Erythroblast (primary cell): ENCODE measurements at places on chromosomes 4 and X.

DNA sequence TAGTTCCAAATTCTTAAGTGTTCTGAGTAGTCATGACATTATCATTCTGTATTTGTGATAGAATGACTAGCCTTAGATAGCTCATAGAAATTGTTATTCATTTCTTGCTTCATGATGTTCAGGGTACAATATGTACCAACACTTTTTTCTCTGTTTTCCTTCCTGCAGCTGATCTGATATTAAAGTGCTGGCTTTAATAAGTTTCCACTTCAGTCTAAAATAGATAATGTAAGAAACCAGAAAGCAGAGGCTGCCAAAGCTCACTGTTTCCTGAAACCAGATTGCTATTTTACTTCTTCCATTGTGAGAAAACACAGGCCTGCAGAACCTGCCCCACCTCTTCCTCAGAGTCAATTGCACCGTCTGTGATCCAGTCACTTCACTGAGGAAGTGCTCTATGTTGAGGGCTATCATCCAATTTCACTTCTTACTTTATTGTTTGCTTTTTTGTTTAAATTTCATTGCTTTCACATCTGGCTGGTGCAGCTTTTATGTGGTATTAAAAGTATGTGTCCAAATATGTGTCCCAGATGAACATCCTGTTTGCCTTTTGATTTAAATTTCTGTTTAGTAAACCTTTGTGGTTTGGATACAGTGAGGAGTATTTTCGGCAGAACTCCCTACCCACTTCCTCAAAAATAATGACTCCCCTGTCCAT is 652.1 kb downstream of the ANKRD50 start:
- DNase-seq = no peak

DNA sequence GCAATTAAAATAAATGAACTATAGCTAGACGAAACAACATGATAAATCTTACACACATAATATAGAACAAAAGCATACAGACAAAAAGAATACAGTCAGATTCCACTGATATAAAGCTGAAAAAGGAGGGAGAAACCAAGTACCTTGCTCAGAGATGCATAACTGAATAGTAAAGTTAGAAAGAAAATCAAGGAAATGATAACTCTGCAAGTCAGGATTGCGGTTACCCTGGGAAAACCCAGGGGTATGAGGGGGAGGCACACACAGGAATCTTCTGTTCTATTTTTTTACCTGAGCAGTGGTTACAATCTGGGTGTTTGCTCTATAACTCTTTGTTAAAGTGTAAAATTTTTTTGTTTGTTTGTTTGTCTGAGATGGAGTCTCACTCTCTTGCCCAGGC is 209.1 kb downstream of the CBR4 start:
- DNase-seq = no peak

- no peak for DNase-seq
These were observed 20.0 kb downstream of the PHOX2B start for GRCh38 chr4:41728573-41728913.

GRCh38 chr4:54842226-54842625 is 184.5 kb downstream of the KIT start:
- DNase-seq = no peak

DNA sequence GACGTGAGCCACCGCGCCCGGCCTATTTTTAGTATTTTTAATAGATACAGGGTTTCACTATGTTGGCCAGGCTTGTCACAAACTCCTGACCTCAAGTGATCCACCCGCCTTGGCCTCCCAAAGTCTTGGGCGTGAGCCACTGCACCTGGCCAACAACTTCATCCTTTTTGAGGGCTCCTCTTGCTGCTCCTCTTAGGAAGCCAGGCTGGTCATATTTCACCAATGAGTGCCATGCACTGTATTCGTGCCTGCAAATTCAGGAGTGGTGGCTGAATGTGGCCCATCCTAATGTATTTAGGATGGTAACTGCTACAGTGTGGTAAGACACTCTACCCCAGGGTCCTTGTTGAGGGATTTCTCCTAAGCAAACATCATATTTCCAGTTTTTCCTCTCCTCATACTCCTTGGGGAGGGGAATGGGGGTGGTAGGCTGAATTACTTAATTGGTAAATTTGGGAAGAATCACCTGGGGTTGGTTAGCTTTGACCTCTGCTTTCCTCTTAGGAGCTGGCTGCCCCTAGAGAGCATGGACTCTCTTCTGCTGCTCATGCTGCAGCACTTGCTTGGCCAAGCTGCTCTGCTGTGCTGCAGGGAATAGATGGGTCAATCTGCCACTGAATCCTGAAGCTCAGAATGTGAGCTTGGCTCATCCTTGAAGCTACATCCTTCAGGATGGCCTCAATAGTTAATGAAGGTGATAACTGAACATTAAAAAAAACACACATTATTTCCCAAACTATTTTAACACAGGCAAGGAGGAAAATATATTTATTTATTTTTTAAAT is 167.4 kb downstream of the HS3ST1 start:
- DNase-seq = no peak

DNA sequence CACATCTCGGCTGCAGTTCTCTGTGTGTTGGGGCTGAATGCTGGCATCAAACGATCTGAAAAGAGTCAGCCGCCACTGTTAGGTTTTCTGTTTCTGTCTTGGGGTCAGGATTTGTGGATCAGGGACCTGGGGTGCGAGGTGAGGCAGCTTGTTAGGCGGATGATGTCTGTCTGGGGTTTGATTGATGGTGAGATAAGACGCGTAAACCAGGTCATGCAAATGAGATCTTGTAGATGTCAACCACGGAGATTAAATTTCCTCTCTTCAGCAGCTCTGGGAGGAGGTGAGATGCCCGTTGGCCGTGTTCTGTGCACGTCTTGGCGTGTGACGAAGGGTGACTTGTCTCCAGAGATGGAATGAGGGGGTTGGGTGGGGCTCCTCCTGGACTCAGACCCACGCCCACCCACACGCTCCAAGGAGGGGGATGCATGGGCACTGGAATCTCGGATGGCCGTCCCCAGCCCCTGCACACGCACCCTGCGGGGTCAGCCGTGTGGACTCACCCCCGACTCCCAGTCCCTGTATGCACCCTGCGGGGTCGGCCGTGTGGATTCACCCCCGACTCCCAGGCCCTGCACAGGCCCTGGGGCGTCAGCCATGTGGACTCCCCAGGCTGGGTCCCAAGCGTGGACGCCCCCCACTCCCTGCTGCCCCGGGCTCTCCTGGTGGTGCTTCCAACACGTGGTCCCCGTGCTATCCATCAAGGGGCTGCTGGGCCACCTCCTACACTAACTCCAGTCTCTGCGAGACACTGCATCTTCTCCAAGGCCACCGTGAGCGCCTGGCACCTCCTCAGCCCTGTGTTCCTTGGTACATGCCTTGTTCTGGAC is 16.0 kb upstream of the UVSSA start:
- no peak for DNase-seq

GRCh38 chr4:48116582-48116981 is 17.5 kb downstream of the TXK start:
- DNase-seq = no peak

DNA sequence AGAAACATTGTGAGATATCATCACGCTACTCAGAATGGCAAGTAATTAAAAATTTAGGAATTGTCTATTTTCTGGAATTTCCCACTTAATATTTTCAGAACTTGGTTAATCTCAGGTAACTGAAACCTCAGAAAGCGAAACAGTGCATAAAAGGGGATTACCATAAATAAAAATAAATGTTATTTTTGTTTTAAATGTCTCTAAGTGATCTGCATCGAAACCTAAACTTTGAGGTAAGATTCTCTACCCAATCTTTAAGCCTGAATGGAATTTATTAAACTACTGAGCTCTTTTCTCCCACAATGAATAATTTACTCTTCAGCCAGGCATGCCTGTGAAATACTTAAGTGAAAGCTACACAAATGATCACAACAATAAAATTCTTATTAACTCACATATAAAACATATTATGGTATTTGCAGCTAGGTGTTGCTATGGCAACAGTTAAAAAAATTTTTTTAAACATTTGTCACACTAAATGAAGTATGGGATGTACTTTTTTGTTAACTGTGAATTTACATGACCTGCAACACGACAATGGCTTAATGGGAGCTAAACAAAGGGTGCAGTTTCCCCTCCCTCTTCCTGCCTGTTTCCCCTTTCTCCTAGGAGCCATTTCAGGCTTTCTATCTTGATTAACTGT is 220.2 kb upstream of the PRPS2 start:
- no peak for DNase-seq

DNA sequence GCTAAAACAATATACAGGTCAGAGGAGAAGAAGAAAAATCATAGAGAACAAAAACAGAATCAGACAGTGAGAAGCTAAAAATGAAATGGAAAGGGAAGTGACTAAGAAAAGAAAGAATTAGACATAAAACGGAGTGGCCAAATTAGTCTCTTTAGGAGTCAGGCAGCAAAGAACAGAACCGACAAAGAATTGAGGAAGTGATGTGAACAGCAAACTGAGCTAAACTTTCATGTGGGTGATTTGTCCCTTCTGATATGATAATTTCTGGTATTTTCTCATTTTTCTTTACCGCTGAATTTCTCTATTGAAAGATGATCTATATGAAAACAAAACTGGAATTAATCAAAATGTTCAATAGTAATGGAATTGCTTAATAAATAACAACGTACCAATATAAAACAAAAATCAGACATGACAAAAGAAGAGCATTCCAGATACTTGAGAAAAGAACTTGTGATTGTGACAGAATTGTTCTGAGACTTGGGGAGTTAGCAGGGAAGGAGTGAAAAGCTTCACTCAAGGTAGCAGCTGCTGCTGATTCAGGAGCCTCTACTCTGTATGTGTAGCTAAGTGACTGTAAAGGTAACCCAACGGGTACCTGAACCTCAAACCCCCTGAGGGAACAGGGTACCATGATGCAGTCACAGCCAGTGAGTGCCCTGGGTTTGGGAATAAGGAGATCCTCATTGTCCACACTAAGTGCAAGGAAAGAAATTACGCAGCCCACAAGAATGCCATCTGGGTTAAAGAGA is 8.8 kb downstream of the TAPT1 start:
- no peak for DNase-seq

- DNase-seq = no peak
These were observed 179.8 kb downstream of the SCFD2 start for GRCh38 chr4:53185869-53186585.

DNA sequence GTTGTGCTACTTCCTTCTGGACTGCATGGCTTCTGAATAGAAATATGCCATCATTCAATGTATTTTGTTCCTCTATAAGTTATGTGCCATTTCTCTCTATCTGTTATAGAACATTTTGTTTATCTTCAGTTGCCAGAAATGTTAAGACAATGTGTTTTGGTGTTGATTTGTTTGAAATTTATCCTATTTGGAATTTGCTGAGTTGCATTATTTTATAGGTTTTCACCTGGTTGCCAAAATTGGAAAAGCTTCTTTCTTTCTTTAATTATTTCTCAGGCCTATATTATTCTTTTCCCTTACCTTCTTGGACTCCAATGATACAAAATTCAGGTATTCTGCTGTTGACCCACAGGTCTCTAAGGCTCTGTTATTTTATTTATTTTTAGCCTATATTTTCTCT is 33.4 kb upstream of the CFAP47 start:
- DNase-seq = no peak

DNA sequence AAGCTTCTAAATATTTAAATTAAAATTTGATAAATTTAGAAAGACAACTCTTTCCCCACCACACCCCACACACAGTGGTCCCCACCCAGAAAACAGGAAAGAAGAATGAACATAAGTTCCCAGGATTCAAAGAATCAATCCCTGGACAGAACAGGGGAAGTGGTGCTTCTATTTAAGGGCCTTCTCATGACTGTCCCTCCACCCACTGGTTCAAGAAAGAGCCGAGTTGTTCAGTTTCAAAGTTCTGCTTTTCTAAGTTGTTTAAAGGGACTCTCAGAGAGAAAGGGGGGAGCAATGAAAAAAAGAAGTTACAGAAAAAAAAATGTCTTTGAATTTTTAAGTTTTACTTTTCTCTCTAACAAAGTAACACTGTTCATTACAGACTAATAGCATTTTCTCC is 195.8 kb downstream of the PDGFC start:
- no peak for DNase-seq
